ENCODE measurements at places on chromosomes 12 and 14.

GRCh38 chr12:63301311-63301710, 150.3 kb upstream of the AVPR1A start:
- DNase-seq, result no peak

DNA sequence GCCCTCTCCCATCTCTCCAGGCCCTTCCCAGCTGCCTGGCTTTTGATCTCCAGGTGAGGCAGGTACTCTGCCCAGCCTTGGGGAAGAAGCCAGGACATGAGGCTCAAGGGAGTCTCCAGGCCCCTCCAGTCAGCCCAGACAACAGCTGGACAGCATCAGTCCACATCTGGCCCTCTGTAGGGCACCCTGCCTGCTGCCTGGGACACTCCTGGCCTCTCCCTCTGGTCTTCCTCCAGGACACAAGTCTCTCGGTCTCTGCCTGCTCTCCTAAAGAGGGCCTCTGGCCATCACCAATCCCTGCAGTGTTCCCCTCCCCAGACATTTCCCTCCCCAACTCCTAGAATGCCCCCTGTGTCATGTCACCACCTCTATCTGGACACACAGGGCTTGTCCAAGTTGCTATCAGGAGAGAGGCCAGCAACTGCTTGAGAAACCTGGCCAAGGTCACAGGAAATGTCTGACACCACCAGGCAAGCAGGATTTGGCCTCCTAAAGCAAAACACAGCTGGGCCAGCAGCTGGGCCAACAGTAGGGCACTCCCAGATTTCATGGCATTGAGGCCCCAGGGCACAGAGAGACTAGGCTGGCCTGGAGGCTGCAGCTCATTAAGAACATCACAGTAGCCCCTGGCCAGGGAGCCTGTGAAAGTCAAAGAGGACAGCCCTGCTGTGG, 29.0 kb downstream of the LTBP2 start:
- DNase-seq, result no peak

- DNase-seq, result no peak
These were observed 12.9 kb upstream of the SERPINA4 start for GRCh38 chr14:94548131-94548998.

DNA sequence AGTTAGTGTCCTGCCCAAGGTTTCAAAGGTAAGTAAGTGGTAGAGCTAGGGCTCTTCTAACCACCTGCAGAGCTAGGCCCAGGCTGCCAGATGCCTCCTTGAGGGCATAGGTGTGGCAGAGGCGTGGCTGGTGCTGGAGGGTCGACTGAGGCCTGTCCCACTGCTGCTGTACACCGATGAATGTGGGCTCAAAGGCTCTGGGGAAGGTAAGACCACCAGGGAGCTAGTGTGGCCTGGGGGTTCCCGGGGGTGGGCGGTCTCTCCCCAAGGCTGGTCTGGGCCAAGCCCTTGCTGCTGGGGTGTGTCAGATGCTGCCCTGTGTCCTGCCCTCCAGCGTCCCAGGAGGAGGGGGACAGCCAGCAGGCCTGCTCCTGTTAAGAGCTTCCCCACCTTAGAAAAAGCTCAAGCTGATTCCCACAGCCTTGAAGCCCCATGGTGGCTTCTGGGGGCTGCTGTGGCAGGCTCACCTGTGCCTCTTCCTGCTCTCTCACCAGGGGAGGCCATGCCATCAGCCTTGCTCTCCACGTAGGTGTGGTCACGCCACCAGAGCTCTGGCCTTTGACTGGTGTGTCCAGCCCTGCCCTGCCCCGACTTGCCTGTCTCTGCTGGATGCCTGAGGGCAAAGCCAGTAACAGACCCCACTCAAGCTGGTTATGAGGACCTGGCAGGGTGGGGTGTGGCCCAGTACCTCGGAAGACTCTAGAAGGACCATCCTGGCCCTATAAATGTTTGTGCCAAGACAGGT, 36.8 kb downstream of the SH2B3 start:
- DNase-seq, result no peak

DNA sequence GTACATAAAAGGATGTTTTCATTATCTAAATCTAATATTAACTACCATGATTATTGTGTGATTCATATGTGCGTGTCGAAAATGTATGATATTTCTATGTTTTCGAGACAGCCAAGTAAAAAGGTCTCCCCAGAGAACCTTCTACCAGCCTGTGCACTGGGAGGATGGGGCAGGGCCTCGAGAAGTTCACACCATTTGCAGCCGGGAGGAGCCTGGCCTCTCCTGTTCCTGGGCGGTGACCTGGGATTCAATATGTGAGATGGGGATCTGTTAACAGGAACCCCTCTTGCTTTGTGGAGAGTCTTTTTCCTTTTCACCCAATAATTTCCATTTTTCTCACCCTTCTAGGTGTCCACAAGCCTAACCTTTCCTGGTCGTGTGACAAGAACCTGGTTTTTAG, 189.3 kb downstream of the IPO8 start:
- DNase-seq, result no peak

DNA sequence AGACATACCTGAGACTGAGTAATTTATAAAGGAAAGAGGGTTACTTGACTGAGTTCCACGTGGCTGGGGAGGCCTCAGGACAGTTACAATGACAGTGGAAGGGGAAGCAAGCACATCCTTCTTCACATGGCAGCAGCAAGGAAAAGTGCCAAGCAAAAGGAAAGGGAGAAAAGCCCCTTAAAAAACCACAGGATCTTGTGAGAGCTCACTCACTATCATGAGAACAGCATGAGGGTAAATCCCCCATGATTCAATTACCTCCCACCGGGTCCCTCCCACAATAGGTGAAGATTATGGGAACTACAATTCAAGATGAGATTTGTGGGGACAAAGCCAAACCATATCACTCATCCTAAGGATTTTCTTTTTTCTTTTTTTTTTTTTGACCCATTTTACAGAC, 177.8 kb upstream of the EEA1 start:
- DNase-seq, result no peak

DNA sequence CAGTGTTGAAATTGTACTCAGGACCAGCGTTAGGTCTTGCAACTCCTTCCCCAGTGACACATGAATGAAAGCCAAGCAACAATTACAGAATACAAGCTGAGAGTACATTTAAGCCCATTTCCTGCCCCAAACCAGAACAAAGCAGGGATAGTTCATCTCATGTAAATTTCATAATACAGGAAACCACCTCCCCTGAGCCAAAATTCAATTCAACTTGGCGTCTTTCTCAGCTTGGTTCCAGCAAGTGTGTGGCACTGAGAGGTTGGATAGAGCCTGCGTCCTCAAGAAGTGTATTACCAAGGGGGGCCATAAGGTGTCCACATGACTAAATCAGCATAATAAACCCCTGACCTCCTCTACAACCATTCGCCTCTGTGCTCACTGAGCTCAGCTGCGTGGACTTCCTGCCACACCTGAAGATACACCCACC, 278.9 kb upstream of the CRY1 start:
- DNase-seq, result no peak

DNA sequence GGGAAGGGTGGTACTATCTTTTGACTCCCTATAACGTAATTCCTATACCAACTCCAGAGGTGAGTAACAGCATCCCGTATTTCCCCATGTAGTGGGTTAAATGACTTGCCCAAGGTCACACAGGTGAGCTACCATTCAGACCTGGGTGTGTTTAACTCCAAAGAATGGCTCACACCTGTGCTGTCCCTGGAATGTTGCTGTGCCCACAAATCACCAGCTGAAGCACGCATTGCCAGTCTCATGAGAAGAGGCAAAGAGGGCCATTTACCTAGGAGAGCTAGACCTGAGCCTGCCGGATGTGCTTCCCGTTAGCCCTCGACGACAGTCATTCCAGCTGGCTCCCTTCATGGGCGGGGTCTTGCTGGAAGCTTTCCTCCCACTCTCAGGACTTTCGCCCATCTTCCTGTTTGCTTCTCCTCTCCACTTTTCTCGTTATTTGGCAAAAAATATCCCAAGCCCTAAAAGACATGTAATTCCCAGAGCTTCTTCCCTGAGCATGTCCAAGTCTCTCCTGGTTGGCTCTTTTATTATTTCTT, 106.6 kb upstream of the VASH1 start:
- DNase-seq, result no peak

GRCh38 chr12:4545195-4545594, 6.5 kb downstream of the RAD51AP1 start:
- no peak for DNase-seq

DNA sequence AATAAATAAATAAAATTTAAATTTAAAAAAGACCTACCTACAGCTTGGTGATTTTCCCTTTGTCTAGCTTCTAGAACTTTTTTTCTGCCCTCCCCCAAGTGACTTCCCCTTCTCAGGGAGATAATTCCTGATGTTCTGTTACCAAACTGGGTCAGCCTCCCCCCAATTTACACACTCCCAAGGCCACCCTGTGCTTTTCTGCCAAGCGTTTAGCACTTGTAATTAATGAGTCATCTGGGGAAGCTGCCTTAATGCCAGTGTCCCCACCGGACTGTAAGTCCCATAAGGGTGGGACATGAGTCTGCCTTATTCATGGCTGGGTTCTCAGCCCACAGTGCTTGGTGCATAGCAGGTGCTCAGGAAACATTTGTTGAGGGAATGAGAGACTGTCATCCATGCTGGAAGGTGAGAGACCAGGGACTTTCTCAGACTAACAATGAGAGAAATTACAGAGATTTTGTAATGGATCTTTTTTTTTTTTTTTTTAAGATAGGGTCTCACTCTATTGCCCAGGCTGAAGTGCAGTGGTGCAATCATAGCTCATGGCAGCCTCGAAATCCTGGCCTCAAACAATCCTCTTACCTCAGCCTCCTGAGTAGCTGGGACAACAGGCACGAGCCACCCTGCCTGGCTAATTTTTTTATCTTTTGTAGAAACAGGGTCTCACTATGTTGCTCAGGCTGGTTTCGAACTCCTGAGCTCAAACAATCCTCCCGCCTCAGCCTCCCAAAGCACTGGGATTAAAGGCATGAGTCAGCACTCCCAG, 106.8 kb downstream of the PHETA1 start:
- DNase-seq, result no peak

DNA sequence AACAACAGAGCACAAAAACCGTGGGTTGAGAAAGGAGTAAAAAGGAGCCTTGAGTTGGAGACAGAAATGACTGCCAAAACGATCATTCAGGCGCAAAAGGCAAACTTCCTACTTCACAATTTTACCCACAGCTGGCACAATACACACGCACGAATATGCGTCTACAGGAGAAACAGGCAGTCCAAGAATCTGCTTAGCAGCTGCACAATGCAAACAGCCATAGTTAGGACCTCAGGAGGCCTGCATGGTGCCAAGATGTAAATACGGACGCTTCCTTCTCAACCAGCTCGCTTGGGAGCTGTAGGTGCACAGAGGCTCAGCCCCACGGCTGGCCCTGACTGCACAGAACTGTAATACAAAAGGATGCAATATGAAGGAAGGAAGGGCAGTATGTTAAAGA, 250.1 kb upstream of the CAND1 start:
- no peak for DNase-seq

- no peak for DNase-seq
These were observed 38.4 kb downstream of the LRP6 start for GRCh38 chr12:12228402-12228801.

DNA sequence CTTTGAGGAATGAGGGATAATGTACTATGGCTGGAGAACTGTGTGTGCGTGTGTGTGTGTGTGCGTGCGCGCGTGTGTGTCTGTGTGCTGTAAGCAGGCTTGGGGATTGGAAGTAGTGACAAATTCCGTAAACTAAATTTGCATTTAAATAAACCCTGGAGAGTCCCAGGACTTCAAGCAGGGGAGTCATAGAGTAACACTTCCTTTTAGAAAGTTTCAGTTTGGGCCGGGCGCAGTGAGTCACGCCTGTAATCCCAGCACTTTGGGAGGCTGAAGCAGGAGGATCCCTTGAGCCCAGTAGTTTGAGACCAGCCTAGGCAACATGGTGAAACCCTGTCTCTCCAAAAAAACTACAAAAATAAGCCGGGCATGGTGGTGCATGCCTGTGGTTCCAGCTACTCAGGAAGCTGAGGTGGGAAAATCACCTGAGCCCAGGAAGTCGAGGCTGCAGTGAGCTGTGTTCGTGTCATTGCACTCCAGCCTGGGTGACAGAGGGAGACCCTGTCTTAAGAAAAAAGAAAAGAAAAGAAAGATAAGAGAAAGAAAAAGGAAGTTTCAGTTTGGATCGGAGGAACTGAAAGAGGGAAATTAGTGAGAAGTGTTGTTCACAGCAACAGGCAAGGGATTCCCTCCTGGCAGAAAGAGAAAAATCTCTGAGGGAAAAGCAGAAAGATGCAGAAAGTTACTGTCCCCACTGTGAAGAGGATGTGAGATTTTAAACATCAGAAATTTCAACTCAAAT, 222.7 kb upstream of the SOX5 start:
- no peak for DNase-seq

- no peak for DNase-seq
These were observed 1.5 kb downstream of the CHURC1 start for GRCh38 chr14:64915797-64916196.
